ENCODE measurements at places on chromosomes 4 and X.

DNA sequence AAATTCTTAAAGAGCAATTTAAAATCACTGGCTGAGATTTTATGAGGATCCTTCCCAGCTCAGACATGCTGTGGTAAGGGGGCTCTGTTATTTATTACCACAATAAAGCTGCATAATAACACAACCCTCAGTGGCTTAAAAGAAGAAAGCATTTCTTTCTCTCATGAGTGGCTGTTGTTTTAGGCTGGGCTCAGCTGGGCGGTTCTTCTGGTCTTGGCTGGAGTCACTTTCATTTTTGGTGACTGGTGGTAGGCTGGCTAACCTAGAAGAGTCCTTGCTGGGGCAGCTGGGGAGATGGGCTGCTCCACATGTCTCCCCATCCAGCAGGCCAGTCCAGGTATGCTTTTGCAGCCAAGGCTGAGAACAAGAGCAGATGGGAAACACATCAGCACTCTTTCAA, 113.0 kb upstream of the MSX1 start:
- DNase-seq = no peak

- DNase-seq = peak; percentile 8
These were observed 9.5 kb upstream of the CASK start for GRCh38 chrX:41932885-41933284.

GRCh38 chr4:57763070-57763469, 652.9 kb upstream of the IGFBP7 start:
- no peak for DNase-seq

DNA sequence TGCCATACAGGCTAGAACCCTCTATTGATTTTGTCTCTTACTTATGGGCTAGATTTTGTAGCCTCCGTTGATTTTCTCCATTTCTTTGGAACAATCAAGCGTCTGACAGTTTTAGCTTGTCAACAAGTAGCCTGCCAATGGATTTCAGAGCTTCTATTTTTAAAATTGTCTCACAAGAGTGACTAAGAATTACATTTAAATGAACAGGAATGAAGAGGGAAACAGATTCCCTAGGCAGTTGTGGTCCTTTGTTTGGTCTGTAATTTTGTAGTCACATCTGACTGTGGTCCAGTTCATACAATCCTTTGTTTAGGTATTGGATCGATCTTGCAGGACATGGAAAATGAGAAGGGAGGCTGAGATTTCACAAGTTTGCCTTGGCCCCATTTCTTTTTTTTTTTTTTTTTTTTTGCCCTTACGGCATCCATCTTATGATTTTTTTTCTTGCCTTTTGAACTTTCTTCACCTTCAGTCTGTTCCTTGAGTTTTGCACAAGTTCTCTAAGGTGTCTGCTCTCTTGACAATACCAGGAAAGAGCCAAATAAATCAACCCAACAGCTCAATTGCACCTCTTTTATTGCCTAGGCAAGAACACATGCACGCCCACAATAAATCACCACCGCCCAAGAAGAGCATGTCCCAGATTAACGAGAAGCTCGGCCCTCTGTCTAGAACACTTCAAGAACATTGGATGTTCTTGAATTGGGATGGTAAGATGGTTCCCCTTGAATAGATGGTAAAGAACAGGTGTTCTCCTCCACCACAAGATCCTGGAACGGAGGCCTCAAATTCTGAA, 86.5 kb upstream of the EGFL6 start:
- no peak for DNase-seq

GRCh38 chrX:14697451-14697850, 168.1 kb downstream of the GLRA2 start:
- peak; percentile 5 for DNase-seq

Data from activated naive CD4-positive, alpha-beta T cell treated with Interleukin-2 at 50 U/mL for 16 hours (primary cell).